ENCODE measurements at places on chromosomes 4 and X. TPM values are rescaled to one million over a fixed set of nuclear protein-coding genes. Genes with fewer than 3 reads are reported as not detected.

The NEXMIF gene
- 1.5 TPM for polyA plus RNA-seq

DNA sequence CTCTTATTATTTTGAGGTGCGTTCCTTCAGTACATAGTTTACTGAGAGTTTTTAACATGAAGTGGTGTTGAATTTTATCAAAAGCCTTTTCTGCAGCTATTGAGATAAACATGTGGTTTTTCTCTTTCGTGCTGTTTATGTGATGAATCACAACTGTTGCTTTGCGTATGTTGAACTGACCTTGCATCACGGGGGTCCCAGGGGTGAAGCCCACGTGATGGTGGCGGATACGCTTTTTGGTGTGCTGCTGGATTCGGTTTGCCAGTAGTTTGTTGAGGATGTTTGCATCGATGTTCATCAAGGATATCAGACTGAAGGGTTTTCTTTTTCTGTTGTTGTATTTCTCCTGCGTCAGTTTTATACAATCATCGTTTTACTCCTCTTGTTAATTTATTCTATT, 4.6 kb upstream of the H2BW1 start:
- no peaks in the 10 kb centered on the region for H3K27me3 ChIP-seq
- no peaks in the 10 kb centered on the region for H3K36me3 ChIP-seq
- no peak overlapping the region for H3K4me3 ChIP-seq
- DNase-seq, result no peak

DNA sequence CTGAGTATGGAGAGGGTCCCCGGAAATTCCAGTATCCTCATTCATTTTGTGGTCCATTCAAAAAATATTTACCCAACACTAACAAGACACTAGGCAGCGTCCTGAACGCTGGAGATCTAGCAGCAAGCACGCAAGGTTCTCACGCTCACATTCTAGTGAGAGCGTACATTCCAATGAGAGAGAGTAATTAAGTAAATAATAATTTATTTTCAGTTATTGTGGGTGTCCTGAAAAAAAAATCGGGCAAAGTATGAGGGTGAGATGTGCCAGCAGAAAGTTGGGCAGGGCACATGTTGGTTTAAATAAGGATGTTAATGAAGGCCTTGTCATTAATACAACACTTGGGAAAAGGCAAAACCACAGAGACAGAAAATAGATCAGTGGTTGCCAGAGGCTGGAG, 4.0 kb upstream of the TMEM156 start:
- no peak overlapping the region for H3K4me3 ChIP-seq
- no peak for DNase-seq
- peaks cover 31% of the 10 kb centered on the region for H3K4me1 ChIP-seq
- no peaks in the 10 kb centered on the region for H3K36me3 ChIP-seq
- H3K27ac ChIP-seq, result no peak overlapping the region

The HSFX3 gene
- polyA plus RNA-seq, result not detected

DNA sequence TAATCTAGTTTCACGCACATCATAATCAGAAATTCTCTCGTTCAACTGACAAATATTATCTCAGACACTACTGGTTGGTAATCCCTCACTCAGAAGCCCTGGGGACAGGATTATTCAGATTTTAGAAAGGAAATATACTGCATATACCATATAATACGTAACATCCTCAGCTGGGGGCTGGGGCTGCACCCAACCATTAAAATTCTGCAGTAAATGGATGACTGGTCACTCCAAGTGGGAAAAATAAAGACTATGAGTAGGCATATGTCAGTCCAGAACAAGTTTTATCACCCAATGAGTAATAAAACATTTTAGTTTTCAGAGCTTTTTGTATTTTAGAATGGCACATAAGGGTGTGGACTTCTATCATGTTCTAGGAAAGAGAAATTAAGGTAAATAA, 121.7 kb upstream of the MAP3K15 start:
- H3K27ac ChIP-seq, result no peak overlapping the region
- H3K4me3 ChIP-seq, result no peak overlapping the region
- peaks cover 5% of the 10 kb centered on the region for H3K36me3 ChIP-seq
- no peaks in the 10 kb centered on the region for H3K27me3 ChIP-seq
- no peak for DNase-seq
- H3K4me1 ChIP-seq, result peaks cover 15% of the 10 kb centered on the region

DNA sequence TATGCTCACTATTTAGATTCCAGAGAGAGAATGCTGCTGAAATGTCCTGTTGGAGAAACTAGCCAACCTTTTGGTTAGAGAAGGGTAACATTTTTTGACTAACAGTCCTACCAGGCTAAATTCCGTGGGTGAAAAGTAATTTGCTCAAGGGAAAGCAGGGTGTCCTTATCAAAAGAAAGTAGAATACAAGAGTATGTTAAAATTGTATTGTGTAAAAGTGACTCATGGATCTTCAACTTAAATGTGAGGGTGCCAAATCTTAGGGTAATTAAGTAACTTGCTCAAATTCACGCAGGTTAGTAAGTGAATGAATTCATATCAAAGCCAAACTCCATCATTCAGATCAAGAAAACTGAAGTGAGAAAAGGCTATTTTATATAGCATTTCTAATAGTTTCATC, 81.7 kb downstream of the PCDH7 start:
- H3K4me1 ChIP-seq, result no peaks in the 10 kb centered on the region
- H3K27me3 ChIP-seq, result no peaks in the 10 kb centered on the region
- no peak overlapping the region for H3K4me3 ChIP-seq
- no peaks in the 10 kb centered on the region for H3K36me3 ChIP-seq

DNA sequence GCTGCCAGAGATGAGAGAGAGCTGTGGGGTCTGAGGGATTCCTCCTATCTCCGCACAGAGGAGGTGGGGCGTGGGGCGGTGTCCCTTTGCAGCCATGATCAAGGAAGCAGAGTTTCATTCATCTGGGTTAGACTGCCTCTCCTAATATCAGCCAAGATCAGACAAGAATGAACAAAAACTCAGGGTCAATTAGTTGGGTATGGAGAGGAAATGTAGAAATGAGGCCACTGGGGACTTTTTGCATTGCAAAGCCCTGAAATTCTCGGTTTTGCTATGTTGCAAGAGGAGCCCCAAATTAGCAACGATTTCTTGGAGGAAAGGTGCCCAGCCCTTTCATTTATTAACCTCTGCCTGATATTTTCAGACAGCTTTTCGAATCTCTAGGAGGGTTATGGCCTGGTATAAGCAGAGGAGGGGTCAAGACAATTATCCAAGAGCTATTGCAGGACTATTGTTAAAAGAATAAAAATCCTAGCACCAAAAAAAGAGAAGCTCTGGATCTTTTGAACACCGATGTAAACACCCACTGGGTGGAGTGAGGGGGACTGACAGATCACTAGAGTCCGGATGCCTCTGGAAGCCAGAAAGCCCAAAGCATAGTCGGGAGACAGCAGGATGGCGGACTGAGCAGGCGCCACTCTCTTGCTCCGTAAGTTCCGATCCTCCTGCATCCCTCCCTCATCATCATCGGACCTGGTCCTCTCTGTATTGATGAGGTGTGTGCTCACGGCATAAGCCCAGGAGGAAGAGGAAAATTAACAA, 34.4 kb upstream of the ACSL1 start:
- peaks cover 45% of the 10 kb centered on the region for H3K4me1 ChIP-seq
- peak overlapping the region; percentile 68 for H3K27ac ChIP-seq
- H3K27me3 ChIP-seq, result no peaks in the 10 kb centered on the region
- DNase-seq, result peak; percentile 65

The RAB39B gene
- polyA plus RNA-seq, result 8.2 TPM

- no peak overlapping the region for H3K4me3 ChIP-seq
- no peak overlapping the region for H3K27ac ChIP-seq
- H3K4me1 ChIP-seq, result no peaks in the 10 kb centered on the region
These were observed 205.3 kb downstream of the TENM3 start for GRCh38 chr4:182448281-182449151.

DNA sequence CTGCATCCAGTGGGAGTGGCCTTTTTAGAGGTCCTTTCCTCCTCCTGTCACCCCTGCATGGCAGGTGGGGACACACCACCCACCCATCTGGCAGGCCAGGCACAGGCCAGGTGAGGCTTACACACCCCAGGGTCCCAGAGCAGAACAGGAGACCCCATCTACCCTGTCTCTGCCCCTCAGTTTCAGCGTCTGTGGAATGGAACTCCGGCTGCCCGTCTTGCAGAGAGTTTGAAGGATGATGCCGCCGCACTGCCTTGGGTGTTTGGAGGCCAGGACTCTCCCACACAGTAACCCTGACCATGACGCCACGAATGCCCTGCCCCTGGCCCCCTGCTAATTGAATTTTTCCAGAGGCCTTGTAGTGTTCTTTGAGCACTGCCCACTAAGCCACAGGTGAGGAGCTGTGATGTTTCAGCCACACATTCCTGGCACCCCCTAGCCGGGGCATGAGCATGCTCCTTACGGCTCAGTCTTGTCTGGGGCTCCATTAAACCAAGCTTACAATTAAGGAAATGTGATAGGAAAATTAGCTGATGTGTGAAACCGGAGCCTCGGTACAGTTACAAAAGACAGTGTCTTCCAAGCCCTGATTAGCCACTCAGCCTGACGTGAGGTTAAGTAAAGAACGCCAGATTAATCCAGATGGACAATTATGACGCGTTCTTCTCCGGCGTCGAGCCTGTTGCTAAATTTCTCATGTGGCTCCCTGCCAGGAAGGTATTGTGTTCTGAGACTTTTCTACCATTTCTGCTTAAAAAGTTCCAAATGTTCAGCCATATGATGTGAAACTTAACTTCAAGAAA, 39.3 kb downstream of the HMX1 start:
- no peak overlapping the region for H3K27ac ChIP-seq
- no peak for DNase-seq
- no peaks in the 10 kb centered on the region for H3K36me3 ChIP-seq

GRCh38 chr4:179110356-179110755, 1668.1 kb upstream of the AGA start:
- H3K4me1 ChIP-seq, result no peaks in the 10 kb centered on the region
- H3K27me3 ChIP-seq, result no peaks in the 10 kb centered on the region
- H3K36me3 ChIP-seq, result no peaks in the 10 kb centered on the region
- H3K4me3 ChIP-seq, result no peak overlapping the region

The KLHL4 gene
- polyA plus RNA-seq, result not detected

The PI4K2B gene
- polyA plus RNA-seq, result 47.6 TPM

The SUPT20HL1 gene
- polyA plus RNA-seq, result not detected

DNA sequence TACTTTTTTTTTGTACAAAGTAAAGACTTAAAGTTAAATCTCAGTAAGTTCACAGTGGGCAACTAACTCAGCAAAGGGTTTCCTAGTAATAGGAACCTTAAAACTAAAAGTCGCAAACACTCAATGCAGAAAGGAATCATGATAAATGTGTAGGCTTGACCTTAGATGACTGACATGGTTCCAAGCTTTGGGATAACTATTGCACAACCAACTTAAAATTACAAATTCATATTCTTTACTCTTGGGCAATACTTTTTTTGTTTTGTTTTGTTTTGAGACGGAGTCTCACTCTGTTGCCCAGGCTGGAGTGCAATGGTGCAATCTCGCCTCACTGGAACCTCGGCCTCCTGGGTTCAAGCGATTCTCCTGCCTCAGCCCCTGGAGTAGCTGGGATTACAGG, 8.2 kb downstream of the ELOVL6 start:
- H3K4me3 ChIP-seq, result no peak overlapping the region
- no peaks in the 10 kb centered on the region for H3K36me3 ChIP-seq
- peaks cover 13% of the 10 kb centered on the region for H3K4me1 ChIP-seq
- H3K27ac ChIP-seq, result no peak overlapping the region
- no peaks in the 10 kb centered on the region for H3K27me3 ChIP-seq
- no peak for DNase-seq

The ALAS2 gene
- not detected for polyA plus RNA-seq

DNA sequence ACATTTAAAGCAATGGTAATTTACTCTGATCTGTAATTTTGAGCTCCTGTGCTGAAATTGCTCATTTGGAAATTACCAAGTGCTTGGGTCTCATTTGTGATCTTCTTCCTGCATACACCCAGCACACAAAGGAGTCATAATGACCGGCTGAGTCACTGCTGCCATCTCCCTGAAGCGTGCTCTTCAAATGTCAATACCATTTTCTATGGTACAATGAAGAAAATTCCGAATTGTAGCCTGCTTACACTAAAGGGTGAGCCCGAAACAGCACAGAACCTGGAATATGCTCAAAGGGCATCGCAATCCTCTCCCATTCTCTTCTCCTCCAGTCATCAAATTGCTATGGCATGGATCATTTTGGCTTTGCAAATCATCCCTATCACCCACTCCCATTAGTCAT, 140.5 kb downstream of the GRIA3 start:
- no peaks in the 10 kb centered on the region for H3K4me1 ChIP-seq
- no peaks in the 10 kb centered on the region for H3K27me3 ChIP-seq
- no peak overlapping the region for H3K4me3 ChIP-seq
- H3K36me3 ChIP-seq, result no peaks in the 10 kb centered on the region
- no peak overlapping the region for H3K27ac ChIP-seq
- DNase-seq, result no peak

DNA sequence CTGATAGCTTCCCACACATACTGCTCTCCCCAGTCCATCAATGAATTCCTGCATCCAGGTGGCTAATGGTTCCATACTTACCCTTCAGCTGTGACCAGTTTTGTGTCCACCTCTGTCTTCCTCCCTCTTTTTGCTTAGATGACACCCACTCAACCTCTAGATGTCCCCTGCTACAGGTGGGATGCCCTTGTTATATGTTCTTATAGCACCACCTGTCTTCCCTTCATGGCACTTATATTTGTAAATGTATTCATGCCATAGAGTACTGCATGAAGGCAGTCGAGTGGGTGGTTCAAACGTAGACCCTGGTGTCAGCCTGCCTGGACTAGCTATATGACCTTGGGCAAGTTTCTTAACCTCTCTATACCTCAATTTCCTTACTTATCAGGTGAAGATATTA, 6.5 kb upstream of the USP46 start:
- no peak for DNase-seq
- H3K4me3 ChIP-seq, result no peak overlapping the region
- H3K4me1 ChIP-seq, result 0 out of 2 replicates have a peak, but pooled peaks cover 2% of the 10 kb centered on the region
- H3K36me3 ChIP-seq, result no peaks in the 10 kb centered on the region
- no peak overlapping the region for H3K27ac ChIP-seq

GRCh38 chr4:158775091-158775651, 6.3 kb downstream of the FNIP2 start:
- 0 out of 2 replicates have a peak, but pooled peaks cover 2% of the 10 kb centered on the region for H3K27me3 ChIP-seq
- peaks cover 10% of the 10 kb centered on the region for H3K4me1 ChIP-seq
- no peak overlapping the region for H3K4me3 ChIP-seq
- no peak overlapping the region for H3K27ac ChIP-seq
- no peaks in the 10 kb centered on the region for H3K36me3 ChIP-seq

DNA sequence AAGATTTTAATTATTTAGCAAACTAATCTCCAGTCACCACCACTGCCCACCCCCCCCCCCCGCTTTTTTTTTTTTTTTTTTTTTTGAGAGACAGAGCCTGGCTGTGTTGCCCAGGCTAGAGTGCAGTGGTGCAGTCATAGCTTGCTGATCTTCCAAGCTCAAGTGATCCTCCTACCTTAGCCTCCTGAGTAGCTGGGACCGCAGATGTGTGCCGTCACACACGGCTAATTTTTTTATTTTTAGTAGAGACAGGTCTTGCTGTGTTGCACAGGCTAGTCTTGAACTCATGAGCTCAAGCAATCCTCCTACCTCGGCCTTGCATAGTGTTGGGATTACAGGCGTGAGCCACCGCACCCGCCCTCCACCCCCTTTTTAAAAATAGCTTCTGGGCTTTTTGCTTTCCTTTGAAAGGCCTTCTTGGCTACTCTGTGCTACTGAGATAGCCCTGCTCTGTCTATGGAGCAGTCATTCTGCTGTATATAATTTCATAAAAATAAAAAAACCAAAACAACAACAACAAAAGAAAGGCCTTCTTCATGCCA, 18.7 kb downstream of the TXLNG start:
- no peak for DNase-seq
- H3K4me1 ChIP-seq, result no peaks in the 10 kb centered on the region
- no peaks in the 10 kb centered on the region for H3K27me3 ChIP-seq
- H3K36me3 ChIP-seq, result no peaks in the 10 kb centered on the region
- 0 out of 2 replicates have a peak overlapping the region, but pooled peaks have one; percentile 8 for H3K4me3 ChIP-seq
- H3K27ac ChIP-seq, result no peak overlapping the region

GRCh38 chrX:17501746-17502145, 126.7 kb downstream of the NHS start:
- H3K36me3 ChIP-seq, result no peaks in the 10 kb centered on the region
- no peak overlapping the region for H3K4me3 ChIP-seq
- H3K4me1 ChIP-seq, result no peaks in the 10 kb centered on the region
- no peak for DNase-seq

Measured in GM12878 (cell line).